ENCODE measurements at places on chromosomes 2 and 18.

DNA sequence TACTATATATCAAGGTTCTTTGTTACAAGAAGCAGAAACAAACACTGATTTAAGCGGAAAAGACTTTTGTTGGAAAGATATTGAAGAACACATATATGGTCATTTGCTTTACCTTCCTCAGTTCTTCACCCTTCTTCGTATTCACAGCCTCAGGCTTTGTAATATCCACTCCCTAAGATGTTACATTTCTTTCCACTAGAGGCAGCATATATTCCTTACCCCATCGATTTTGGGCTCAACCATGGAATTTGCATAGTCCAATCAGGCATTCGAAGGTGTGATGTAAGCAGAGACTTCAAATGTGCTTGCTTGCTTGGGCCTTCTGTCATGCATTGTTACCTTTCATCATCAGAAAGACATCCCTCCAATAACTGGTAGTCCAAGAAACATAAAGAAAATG, 287.4 kb downstream of the PID1 start:
- DNase-seq: no peak

- DNase-seq: peak; percentile 82
These were observed 95.9 kb downstream of the GFPT1 start for GRCh38 chr2:69291004-69291650.

DNA sequence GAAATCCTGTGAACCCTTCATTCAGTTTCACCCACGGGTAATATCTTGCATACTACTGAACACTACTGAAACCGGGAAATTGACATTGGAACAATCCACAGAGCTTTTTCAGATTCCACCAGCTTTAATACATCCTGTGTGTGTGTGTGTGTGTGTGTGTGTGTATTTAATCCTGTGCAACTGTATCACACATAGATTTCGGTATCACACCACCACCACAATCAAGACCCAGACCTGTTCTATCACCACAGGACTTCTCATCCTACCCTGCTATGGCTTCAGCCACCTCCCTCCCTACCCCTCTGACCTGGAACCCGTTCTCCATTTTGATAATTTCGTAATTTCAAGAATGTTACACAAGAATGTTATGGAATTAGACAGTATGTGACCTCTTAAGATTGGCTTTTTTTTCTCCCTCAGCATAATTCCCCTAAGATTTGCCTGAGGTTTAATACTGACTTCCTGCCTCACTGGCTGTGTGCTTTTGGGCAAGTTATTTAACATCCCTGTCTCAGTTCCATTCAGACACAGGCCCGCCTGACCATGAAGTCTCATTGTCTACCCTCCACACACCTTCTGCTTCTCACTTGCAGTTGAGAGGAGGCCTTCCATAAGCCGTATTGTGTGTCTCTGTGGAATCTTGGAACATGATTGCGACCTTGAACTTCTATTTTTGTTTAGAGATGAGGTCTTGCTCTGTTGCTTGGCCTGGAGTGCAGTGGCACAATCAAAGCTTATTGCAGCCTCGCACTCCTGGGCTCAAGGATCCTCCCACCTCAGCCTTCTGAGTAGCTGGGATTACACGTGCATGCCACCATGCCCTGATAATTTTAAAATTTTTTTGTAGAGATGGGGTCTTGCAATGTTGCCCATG, 14.4 kb upstream of the TMEM131 start:
- DNase-seq: no peak

- peak; percentile 96 for DNase-seq
These were observed at the start of gene CCDC150 for GRCh38 chr2:196639180-196640030. Gene CCDC150, plus strand, starts transcription at chr2:196639715. Its CDS starts 52 bp downstream, at chr2:196639767.

- no peak for DNase-seq
These were observed 4.2 kb downstream of the CTDP1 start for GRCh38 chr18:79683626-79684282.

DNA sequence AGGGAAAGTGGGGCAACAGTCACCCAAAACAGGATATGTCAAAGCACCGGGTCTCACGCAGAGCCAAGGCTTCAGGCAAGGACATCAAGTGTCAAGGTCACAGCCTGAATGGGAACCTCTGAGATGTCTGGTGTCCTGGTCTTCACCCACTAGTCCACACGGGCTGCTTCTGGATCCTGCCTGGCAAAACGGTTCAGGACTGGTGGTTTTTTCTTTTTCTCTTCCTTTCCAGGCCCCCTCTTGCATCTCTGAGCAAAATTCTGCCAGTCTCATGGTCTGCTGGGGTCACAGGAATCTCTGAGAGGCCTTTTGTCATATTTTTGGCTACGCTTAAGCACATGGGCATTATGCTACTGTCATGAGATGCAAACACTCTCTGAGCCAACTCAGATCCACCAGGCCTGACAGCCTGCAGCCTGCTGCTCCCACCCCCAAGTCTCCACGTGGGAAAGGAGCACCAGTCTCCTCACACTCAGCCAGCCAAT, 518.2 kb upstream of the ZEB2 start:
- DNase-seq: no peak

- DNase-seq: no peak
These were observed 62.7 kb downstream of the MBP start for GRCh38 chr18:77069931-77070330.

GRCh38 chr2:37894047-37894446, 31.0 kb upstream of the RMDN2 start:
- no peak for DNase-seq

GRCh38 chr2:97967216-97967592, 28.5 kb downstream of the TMEM131 start:
- DNase-seq: no peak

GRCh38 chr2:126855606-126856005, 43.1 kb upstream of the TEX51 start:
- DNase-seq: no peak

GRCh38 chr2:67259556-67260342, 137.4 kb upstream of the ETAA1 start:
- DNase-seq: peak; percentile 80

- DNase-seq: no peak
These were observed 3.7 kb upstream of the KHK start for GRCh38 chr2:27082773-27083409.

DNA sequence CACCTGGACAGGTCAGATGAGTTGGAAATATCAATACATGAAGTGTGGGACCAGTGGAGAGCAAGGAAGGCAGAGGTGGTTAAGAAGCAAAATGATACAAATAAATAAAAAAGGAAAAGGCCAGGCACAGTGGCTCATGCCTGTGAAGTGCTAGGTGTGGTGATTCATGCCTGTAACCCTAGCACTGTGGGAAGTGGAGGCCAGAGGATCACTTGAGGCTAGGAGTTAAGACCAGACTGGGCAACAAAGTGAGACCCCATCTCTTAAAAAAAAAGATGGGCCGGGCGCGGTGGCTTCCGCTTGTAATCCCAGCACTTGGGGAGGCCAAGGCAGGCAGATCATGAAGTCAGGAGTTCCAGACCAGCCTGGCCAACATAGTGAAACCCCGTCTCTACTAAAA, 2.9 kb downstream of the STON1 start:
- no peak for DNase-seq

DNA sequence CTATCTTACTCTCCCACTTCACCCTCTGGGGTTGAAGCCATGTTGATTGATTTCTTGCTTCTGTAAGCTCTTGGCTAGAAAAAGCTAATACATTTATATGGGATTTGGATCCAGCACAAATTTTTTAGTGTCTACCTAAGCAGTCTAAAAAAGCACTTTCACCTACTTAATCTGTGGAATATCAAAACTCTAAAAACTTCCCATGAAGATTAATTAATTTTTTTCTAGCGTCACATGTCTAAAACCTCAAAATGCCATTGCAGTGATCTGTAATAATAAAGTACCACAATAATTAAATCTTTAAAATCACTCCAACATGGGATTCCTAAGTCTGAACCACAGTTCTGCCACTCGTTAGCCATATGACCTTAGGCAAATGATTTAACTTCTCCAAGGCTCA, 180.1 kb downstream of the EN1 start:
- DNase-seq: peak; percentile 31

DNA sequence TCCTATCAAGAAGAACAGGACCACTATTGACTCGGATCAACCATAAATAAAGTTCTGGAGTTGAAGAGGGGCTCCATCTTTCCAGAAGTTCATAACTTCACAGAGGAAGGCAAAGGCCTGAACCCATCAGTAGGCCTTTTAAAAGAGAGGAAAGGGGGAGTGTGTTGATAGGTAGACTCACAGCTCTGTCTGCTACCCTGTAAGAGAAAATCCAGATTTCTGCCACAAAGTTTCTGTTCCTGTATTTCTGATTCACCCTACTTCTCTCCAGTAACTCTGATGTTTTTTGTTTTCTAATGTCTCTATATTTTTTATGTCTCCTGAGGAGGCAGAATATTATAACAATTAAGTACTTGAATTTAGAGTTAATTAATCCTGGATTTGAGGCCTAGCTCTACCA, 564.0 kb downstream of the TNS1 start:
- no peak for DNase-seq

DNA sequence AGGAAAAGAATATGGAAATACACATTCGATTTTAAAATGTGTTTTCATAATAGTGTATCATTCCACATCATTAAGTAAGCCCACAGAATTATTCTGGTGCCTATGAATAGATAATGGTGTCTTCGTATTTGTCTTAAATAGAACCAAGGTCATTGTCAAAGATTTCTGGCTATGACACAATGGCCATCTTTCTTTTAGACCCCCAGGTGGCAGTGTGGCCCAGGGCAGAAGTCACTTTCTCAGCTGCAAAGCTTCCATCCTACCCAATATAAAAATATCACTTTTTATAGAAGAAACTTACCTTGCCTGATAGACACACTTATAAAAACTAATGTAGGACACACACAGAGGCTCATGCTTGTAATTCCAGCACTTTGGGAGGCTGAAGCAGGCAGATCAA, 57.5 kb downstream of the ZRANB3 start:
- peak; percentile 36 for DNase-seq

- DNase-seq: peak; percentile 45
These were observed 170.7 kb downstream of the ZNF804A start for GRCh38 chr2:184769023-184769422.

DNA sequence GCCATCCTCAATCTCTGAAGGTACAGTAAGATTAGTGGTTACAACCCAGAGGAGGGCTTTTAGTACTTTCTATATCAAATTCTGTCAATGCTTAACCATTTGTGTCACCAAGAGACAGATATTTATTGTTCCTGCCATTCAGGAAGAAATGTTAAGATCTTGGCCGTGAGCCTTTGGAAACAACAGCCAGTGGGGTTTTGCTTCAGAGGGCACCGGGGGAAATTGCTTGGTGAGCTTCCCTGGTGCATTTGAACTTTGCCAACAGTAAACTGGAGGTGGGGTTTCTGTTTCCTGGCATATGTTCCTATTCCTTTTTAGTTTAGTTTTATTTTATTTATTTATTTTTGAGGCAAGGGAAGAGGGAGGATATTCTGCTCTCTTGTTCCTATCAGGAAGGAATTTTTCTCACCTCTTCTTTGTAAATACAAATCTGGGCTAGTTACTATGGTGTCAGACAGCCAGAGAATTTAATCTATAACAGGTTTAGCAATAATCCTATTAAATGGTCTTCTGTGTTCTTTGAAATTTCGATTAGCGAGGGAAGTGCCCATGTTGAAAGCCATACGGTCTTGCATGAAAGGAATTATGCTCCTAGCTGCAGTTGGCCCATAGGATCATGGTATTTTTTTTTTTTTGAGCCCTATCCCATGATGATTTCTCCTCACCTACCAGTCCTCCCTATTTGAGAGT, 95.7 kb downstream of the MAIP1 start:
- no peak for DNase-seq

- DNase-seq: peak; percentile 12
These were observed 661.5 kb downstream of the ERBB4 start for GRCh38 chr2:211877061-211877460.

GRCh38 chr2:85707304-85707703, 13.1 kb downstream of the GNLY start:
- DNase-seq: peak; percentile 88

DNA sequence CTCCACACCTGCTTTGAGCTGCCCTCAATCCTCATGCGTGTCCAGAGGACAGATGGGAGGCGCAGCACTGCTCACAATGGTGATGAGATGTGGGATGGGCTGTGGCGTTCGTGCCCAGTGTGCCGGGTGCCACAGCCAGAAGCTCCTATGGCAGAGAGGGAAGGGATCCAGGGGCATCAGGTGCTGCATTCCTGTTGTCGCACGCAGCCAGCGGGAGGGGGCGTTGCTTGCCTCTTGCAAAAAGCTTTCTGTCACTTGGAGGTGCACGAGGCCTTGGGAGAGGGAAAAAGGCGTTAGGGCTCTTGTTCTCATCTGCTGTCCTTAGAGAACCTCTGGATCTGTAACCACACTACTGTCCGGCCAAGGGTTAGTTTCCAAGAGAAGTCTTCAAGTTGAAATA, 29.2 kb upstream of the ALLC start:
- no peak for DNase-seq

GRCh38 chr18:2774669-2775068, 72.1 kb upstream of the EMILIN2 start:
- DNase-seq: no peak

DNA sequence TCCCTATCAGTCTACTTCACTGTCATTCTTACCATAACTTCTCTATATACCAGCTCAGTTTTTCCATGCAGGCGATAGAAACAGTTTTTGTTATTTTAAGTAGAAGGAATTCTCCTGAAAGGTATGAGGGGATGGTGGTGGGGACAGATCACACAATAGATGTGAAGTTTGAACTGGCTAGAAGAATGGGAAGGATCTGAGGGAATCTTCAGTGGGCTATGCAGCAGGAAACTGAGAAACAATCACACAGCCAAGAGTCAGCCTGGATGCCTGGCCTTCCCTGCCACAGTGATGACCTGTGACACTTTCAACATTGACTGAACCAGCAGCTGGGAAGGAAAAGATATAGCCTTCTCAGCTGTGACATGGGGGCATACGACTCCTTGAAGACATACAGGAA, 329.1 kb upstream of the GULP1 start:
- no peak for DNase-seq

DNA sequence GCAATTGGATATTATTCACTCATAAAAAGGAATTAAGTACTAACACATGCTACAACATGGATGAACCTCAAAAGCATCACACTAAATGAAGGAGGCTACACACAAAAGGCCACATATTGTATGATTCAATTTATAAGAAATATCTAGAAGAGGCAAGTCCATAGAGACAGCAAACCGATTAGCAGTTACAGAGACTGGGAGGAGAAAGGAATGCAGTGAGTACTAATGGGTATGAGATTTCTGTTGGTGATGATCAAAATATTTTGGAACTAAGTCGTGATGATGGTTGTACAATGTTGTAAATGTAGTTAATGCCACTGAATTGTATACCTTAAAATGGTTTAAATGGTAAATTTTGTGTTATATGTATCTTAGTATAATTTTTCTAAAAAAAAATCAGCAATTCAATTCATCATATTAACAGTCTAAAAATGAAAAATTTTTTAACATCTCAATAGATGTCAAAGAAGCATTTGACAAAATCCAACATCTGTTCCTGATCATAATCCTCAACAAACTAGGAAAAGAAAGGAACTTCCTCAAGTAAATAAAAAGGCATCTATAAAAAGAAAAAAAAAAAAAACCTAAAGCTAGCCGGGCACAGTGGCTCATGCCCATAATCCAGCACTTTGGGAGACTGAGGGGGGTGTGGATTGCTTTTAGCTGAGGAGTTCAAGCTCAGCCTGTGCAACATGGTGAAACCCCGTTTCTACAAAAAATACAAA, 98.1 kb downstream of the TGIF1 start:
- DNase-seq: no peak

GRCh38 chr2:223846515-223846914, 9.1 kb upstream of the AP1S3 start:
- DNase-seq: peak; percentile 85

Measured in astrocyte of the spinal cord (primary cell).